T-cell (primary cell): ENCODE measurements at places on chromosomes 2 and 18.

GRCh38 chr18:33116376-33116775 lies 324.1 kb downstream of the CCDC178 start:
- H3K4me3 ChIP-seq = no peak overlapping the region
- DNase-seq = no peak
- H3K27ac ChIP-seq = no peak overlapping the region
- no peaks in the 10 kb centered on the region for H3K4me1 ChIP-seq
- no peaks in the 10 kb centered on the region for H3K27me3 ChIP-seq

DNA sequence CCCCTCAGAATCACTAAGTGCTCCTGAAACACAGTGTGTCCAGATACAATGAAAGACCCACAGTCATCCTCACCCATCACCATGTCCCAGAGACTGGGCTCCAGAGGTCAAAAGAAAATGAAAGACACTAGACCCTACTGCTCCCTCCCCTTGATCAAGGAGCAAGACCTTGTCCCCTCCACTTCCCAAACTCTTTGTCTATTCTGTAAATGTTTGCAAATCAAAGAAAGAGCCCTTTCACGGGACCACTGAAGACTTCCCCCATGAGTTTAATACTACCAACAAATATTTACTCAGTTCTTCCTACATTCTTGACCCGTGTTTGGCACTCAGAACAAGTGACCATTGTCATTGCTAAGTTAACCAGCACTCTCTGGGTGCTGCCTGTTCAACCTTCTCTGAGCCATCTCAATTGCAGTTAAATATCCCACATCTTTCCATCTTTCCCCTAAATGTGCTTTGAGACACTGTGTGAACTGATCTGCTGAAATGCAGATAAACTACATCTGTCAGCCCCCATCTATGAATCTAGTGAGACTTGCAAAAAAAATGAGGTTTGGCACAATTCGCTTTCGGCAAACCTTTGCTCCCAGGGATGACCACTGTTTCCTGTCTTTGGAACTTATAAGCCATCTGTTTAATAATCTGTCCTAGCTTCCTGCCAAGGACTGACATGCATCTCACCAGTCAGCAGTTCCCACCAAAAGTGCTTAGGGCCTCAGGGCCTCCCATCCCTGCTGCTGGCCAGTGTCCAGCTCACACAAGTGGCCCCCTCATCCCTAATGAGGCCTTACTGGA lies 170.3 kb downstream of the GFPT1 start:
- H3K27me3 ChIP-seq = no peaks in the 10 kb centered on the region
- no peak overlapping the region for H3K4me3 ChIP-seq
- DNase-seq = no peak
- no peaks in the 10 kb centered on the region for H3K36me3 ChIP-seq
- no peak overlapping the region for H3K27ac ChIP-seq

GRCh38 chr2:58350484-58350883 lies 109.4 kb upstream of the FANCL start:
- no peak overlapping the region for H3K4me3 ChIP-seq
- H3K27me3 ChIP-seq = no peaks in the 10 kb centered on the region
- no peaks in the 10 kb centered on the region for H3K4me1 ChIP-seq
- no peak overlapping the region for H3K27ac ChIP-seq
- no peaks in the 10 kb centered on the region for H3K36me3 ChIP-seq
- no peak for DNase-seq

- no peaks in the 10 kb centered on the region for H3K36me3 ChIP-seq
- no peak overlapping the region for H3K27ac ChIP-seq
- DNase-seq = no peak
- H3K27me3 ChIP-seq = no peaks in the 10 kb centered on the region
- H3K4me3 ChIP-seq = no peak overlapping the region
These were observed 55.0 kb downstream of the SCN7A start for GRCh38 chr2:166439078-166439477.

- no peaks in the 10 kb centered on the region for H3K36me3 ChIP-seq
- peak overlapping the region; percentile 98 for H3K27ac ChIP-seq
- H3K4me1 ChIP-seq = peaks cover 72% of the 10 kb centered on the region
- peak; percentile 63 for DNase-seq
- H3K27me3 ChIP-seq = no peaks in the 10 kb centered on the region
- no peak overlapping the region for H3K4me3 ChIP-seq
These were observed 52.0 kb downstream of the ARL4C start for GRCh38 chr2:234444893-234445292.

DNA sequence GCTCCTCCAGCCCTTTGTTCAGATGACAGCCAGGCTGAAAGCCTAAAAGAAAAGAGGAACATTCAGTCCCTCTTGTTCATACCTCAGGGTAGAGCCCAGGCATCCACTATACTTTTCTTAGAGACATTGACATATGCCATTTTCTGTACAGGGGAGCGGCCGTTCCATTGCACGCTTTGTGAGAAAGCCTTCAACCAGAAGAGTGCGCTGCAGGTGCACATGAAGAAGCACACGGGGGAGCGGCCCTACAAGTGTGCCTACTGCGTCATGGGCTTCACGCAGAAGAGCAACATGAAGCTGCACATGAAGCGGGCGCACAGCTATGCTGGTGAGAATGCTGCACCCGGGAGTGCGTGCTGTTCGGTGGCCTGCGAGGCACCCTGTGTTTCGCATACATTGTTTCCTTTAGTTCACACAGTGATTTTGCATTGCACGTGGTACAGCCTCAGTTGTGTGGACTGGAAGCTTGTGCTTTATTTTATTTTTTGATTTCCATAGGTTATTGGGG lies 138.2 kb downstream of the ZNF236 start:
- no peak overlapping the region for H3K27ac ChIP-seq
- no peaks in the 10 kb centered on the region for H3K4me1 ChIP-seq
- H3K4me3 ChIP-seq = no peak overlapping the region
- H3K27me3 ChIP-seq = no peaks in the 10 kb centered on the region
- no peak for DNase-seq

- no peak overlapping the region for H3K27ac ChIP-seq
- H3K27me3 ChIP-seq = no peaks in the 10 kb centered on the region
- no peak for DNase-seq
- H3K4me3 ChIP-seq = no peak overlapping the region
- H3K4me1 ChIP-seq = no peaks in the 10 kb centered on the region
- H3K36me3 ChIP-seq = peaks cover 49% of the 10 kb centered on the region
These were observed 43.2 kb downstream of the SP140 start for GRCh38 chr2:230268606-230269243.
